Activated CD4-positive, alpha-beta T cell treated with anti-CD3 and anti-CD28 coated beads, Interleukin-2, amount 10 ng/mL, durations not matched to agents 7 days and 5 days (primary cell): ENCODE measurements at places on chromosomes 6 and 20. TPM values are rescaled to one million over a fixed set of nuclear protein-coding genes. Genes with fewer than 3 reads are reported as not detected.

DNA sequence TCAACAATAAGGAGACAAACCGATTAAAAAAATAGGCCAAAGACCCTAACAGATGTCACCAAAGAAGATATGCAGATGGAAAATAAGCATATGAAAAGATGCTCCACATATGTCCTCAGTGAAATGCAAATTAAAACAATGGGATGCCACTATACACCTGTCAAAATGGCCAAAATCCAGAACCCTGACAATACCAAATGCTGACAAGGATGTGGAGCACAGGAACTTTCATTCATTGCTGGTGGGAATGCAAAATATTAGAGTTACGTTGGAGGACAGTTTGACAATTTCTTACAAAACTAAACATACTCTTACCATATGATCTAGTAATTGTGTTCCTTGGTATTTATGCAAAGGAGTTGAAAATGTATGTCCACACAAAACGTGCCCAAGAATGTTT, 1.8 kb upstream of the ZNF184 start:
- DNase-seq = no peak

- no peak for DNase-seq
These were observed 64.2 kb downstream of the LAMP5 start for GRCh38 chr20:9578594-9578993.

DNA sequence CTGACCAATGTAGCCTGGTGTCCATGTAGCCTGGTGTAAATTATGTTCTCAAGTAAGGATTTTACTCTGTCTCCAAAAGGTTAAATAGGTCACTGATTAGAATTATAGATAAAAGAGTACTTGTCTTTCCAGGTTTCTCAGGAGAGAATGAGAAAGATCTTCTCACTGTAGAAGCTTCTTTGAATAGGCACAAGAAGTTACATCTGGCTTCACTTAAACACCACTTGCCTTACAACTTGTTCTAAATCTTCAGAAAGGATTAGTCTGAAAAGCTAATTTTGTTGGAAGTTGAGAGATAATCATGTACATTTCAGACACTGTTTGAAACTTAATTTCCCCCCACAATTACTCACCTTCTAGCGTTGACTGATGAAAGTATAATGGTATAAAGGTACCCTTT, 275.3 kb downstream of the FARS2 start:
- DNase-seq = no peak

DNA sequence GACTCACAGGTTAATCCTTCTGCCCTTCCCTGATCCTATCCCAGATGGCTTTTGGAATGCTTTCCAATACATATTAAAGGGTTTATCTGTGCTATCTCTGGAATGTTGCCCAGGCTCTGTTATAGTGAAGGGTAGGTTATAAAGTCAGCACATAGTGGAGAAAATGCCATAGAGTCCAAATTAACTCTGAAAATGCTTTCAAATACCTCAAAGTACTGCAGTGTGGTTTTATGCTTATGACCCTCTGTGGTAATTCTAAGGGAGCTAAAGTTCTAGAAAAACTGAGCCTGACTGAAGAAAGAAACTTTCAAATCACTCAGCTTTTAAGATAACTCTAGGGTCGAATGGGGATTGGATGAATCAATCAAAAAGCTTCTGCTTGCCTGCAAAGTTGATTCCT, 159.8 kb downstream of the PLCB1 start:
- no peak for DNase-seq

DNA sequence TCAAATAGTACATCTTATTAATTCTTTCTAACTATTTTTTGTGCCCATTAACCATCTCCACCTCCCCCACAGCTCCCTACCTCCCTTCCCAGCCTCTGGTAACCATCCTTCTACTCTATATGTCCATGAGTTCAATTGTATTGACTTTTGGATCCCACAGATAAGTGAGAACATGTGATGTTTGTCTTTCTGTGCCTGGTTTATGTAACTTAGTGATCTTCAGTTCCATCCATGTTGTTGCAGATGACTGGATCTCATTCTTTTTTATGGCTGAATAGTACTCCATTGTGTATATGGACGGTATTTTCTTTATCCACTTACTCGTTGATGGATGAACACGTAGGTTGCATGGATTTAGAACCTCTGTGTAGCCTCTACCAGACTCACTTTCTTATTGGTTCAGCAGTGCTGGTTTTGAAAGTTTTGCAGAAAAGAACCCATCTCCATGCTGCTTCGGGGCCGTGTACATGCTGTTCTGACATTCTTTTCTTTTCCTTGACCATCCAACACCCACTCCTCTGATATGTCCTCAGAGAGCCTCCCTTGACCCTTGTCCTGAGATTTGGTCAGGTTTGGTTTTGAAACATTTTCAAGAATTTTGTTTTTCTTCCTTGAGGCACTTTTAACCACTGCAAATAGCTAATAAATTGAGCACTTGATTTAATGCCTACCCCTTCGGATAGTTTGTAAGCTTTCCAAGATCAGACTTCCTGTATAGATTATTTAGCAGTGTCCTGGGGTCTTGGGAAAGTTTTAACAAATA, 231.2 kb upstream of the ZFP64 start:
- DNase-seq = no peak

GRCh38 chr20:58702859-58703648, 10.5 kb downstream of the NPEPL1 start:
- no peak for DNase-seq

- no peak for DNase-seq
These were observed 174.3 kb downstream of the TFAP2B start for GRCh38 chr6:50992704-50993625.

DNA sequence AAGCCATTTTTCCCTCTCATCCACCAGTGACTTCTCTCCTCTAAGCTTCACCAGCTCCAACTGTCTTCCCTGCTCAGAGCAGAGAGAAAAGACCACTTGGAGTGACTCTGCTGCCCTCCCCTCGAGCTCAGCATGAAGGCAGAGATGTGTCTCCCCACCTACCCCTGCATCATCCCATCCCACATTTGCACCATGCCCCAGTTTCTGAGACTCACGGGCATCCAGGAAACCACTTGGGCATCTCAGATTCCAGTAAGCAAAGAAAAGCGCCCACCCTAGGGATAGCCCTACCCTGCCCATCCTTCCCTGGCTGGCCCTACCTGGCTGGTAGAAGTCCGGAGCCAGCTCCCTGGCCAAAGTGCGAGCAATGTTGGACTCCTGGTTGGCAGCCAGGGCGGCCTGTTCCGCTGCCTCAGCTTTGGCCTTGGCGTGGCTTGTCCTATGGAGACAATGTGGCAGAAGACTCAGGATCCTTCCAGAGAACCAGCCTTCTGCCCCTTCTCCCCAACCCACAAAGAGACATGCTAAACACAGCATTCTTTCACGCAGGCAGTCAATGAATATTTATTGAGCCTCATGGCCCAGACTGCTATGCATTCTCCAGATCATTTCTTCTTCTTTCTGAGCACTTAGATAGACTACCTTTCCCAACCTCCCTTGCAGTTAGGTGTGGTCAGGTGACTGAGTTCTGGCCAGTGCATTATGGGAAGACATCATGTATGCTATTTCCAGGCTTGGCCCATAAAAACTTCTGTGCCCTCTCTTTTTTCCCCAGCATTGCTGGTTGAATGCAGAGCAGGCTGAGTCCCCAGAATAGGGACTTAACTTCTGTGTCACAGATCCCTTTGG, 68.6 kb downstream of the JPH2 start:
- no peak for DNase-seq

DNA sequence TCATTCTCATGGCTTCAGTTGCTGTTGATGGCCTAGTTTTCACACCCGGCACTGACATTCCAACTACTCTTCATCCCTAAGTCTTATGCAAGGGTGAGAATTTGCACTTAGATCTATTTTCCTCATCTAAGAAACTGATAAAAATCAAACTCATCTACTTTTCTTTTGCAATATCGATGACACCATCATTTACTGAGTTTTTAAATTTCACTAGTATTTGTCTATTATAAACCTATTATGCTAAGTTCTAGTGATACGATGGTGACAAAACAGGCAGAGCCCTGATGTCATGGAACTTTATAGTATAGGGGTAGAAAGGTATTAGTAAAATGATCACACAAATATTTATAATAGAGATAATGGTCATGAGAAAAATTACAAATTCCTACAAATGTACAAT, 167.9 kb upstream of the CITED2 start:
- DNase-seq = no peak

- DNase-seq = no peak
These were observed 1.8 kb downstream of the DEFB128 start for GRCh38 chr20:187733-188132.

DNA sequence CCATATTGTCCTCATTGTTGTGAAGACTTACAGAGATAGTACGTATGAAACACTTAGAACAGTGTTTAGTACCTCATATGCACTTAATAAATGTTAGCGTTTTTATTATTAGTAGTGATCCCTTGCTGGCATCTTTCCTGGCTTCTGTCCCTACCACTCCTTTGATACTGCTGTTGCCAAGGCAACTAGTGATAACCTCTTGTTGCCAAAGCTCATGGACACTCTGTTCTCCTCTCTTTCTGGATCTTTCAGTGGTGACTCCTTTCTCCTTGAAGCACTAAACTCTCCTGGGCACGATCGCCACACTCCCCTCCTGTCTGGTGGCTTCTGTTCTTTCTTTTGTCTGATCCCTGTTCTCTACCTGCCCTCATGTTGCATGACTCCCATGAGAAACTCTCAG, 83.5 kb downstream of the FOXO3 start:
- DNase-seq = no peak

DNA sequence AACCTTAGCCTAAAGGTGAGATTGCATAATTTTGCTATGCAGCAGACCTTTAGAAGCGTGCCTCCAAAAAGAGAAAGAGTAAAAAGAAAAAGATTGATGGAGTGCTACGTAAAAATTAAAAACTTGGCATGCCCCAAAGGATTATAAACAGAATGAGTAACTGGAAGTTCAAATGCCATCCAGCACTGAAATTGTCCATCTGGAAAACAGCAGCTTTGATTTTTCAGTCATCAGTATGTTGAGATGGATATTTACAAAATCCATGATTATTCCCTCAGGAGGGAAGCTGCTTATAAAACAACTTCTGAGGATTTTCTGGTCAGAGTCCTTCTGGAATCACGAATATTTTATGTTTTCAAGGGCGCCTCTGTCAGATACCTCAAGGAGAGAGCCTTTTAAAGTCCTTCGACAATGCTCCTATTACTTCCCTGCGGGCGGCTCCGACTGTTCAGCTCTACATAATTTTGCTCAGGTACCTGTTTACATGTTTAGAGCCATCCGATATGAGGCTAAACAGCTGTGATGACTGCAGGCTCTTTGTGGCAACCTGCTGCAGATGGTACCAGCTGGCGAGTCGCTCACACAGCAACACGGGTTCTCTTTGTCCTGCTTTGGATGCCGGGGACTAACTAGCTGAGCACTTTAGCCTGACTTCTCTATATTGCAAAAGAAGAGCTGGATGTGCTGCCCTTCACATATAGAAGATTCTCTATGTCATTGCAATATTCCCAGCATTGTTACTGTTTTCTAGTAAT, 83.3 kb downstream of the RCAN2 start:
- DNase-seq = no peak

DNA sequence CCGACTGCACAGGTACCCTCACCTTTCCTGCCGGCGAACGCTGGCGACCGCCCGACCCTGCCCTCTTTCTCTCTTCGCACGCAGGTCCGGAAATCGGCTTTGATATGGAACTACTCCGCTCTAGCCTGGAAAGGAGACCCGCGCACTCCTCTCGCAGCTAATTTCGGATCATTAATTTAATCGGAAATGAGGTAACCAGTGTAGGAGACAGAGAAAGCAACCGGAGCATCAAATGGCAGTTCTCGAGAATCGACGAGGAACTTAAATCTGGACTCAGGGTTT, 949 bp upstream of the ATXN1 start:
- no peak for DNase-seq

GRCh38 chr6:135322427-135323201, 141.5 kb downstream of the MYB start:
- DNase-seq = no peak

- DNase-seq = peak; percentile 86
These were observed 45.3 kb upstream of the PRELID3B start for GRCh38 chr20:59087829-59088433.

- no peak for DNase-seq
These were observed 194.0 kb upstream of the RNF217 start for GRCh38 chr6:124768224-124768623.

DNA sequence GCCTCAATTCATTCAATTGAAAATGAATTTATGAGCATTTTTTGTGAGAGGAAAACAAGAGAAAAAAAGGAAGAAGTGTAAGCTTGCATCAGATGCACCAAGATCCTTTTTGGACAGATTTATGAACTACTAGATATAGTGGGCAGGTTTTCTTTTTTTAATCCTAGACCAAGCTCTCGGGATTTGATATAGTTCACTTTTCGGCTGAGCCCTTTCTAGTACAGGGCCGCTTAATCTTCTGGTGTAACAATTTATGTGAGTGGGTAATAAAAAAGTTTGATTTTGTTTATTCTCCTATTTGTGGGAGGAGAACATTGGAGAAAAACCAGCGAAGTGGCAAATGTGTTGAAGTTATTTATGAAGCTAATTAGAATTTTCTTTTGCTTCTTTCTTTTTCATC, 538.0 kb downstream of the UTRN start:
- no peak for DNase-seq

GRCh38 chr20:36344517-36345132, 38.5 kb downstream of the DLGAP4 start:
- peak; percentile 49 for DNase-seq

DNA sequence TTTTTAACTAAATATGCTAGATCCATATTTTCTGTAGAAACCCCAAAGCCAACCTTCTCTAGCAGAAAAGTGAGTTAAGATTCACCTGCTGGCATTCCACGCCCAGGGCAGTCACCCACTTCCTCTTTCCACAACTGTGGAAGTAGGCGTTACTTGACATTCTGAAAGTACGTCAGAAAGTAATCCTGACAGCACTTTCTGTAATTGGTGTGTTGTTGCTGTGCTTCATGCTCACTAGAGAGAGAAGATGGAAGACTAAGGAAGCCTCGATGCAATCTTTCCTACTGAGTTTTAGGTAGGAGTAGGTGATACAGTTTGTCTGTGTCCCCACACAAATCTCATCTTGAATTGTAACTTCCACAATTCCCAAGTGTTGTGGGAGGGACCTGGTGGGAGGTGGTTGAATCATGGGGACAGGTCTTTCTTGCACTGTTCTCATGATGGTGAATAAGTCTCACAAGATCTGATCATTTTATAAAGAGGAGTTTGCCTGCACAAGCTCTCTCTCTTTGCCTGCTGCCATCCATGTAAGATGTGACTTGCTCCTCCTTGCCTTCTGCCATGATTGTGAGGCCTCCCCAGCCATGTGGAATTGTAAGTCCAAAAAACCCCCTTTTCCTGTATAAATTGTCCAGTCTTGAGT, 101.1 kb downstream of the MAP3K7 start:
- no peak for DNase-seq

DNA sequence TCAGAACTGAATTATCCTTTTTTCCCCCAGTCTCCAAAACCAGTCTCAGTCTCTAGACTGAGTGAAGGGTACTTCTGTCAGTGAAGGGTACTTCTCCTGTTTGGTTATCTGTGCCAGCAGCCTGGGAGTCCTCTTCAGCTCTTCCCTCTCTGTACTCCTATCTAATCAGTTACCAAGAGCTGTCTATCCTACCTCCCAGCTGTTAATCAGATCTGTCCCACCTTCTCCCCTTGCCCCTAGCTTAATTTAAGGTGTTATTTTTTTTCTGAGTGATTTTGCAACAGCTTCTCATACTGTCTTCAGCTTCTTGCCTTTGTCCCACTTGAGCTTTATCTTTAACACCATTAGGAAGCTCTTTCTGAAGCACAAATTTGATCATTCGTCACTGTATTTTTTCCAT, 491.9 kb upstream of the SOX4 start:
- no peak for DNase-seq

GRCh38 chr20:34242879-34243278, 1.7 kb downstream of the ASIP start:
- no peak for DNase-seq

The SERPINB6 gene
- total RNA-seq = 9.1 TPM

The SIRPD gene
- 0.17 TPM for total RNA-seq

The ZBP1 gene
- 31.4 TPM for total RNA-seq

The GID8 gene
- total RNA-seq = 32.5 TPM

The ENPP1 gene
- 0.12 TPM for total RNA-seq

The REM1 gene
- not detected for total RNA-seq
